ENCODE measurements at places on chromosomes 7 and 10. TPM values are rescaled to one million over a fixed set of nuclear protein-coding genes. Genes with fewer than 3 reads are reported as not detected.

- peak; percentile 88 for DNase-seq
Observed at GRCh38 chr10:76150139-76150875, 718.9 kb downstream of the LRMDA start.

Gene PSMG3
- total RNA-seq: 30.3 TPM

Gene SPDYE2B
- not detected for total RNA-seq

GRCh38 chr7:29596593-29597178 lies 33.1 kb downstream of the PRR15 start:
- peak; percentile 46 for DNase-seq

- DNase-seq: no peak
Observed at GRCh38 chr10:63697956-63698786, 177.0 kb downstream of the REEP3 start.

Gene AGAP9
- total RNA-seq: 6.5 TPM

Gene TSC22D4
- total RNA-seq: 52.9 TPM

GRCh38 chr7:133398506-133398905 lies 145.6 kb downstream of the EXOC4 start:
- no peak for DNase-seq

DNA sequence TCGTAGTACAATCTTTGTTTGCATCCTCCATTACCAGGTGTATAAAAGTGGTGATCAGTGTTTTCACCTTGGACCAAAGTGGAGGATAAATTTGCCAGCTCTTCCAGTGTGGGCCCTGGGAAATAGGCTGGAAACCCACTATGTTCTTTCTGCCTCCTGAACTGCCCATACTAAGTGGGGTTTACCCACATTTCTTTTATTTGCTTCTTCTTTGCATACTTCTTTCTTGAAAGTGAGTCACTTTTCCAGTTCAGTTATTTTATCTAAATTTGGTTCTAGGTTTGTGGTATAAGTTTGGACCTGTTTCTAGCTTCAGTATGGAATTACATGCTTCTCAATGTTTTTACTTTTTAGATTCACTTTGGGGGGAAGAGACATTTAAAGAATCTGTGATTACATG lies 126.2 kb upstream of the ACBD5 start:
- DNase-seq: no peak

DNA sequence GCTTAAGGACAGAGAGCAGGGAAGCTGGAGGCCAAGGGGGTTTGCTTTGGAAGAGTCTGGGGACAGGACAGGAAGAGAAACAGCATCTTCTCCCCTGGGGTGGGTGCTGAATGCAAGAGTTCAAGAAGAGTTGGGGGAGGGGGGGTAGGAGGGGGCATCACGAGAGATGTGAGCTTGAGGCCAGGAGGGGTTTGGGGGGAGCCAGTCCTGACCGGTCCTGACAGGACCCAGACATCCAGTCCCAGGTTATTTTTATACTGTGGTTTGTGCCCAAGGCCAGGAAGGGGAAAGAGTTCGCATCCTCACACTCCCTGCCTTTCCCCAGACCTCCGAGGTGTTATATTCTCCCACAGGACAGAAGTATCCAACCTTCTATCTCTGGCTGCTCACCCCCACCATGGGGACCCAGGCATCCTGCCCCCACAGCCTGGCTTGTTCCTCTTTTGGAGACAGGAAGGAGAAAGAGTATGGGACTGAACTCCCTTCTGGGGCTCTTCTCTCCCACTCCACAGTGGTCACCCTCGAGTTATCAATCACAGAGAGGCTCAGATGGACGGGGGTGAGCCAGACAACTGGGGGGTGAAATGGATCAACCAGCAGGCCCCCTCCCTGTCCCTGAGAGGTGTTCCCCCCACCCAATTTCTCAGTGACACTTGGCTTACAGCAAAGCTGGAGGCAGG lies 2.8 kb downstream of the TSC22D4 start:
- DNase-seq: no peak

DNA sequence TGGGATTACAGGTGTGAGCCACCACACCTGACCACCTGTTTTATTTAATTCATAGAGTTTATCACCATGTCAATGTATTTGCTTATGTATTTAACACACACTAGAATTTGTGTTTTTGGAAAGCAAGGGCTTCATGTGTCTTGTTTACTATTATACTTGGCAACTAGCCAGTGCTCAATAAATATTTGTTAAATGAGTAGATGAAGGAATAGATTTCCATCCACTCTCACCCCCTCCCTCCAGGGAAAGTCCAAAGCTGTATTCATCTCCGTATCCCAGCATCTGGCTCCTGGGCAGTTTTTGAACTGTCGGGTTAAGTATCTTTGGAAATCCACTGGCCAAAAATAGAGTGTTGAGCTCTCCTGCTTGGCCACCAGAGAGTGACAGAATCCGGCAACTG lies 4.6 kb upstream of the RADIL start:
- no peak for DNase-seq

Gene LIPK
- not detected for total RNA-seq

Gene GPR37
- 9.8 TPM for total RNA-seq

Gene HECW1
- 3.3 TPM for total RNA-seq

DNA sequence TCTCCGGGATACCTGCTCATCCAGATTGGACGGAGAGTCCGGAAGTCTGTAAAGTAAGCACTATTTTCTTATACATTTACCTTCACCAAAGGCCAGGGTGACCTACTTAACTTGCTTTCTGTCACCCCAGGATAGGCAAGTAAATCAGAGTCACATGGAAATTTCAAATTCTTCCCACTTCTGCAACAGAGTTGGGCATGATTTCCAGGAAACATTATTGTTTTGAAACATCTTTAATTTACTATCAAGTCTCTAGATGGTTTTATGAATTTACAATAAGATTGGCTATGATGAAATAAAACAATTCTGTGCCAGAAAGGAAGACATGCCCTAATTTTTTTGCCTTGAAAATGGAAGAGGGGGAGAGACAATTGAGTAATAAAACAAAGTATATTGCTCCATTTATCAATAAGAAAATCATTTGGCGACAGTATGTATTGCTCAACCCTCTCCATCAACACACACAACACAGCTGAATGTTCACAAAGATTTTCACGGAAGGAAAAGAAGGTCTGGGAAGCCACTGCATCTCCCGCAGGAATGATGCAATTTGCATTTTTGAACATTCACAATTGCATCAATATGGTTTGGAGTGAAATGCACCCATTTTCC lies 702.8 kb downstream of the PARD3 start:
- DNase-seq: no peak

Gene TLX1
- not detected for total RNA-seq

- DNase-seq: peak; percentile 93
Observed at GRCh38 chr7:36037121-36037662, 115.9 kb upstream of the EEPD1 start.

Gene HSPA12A
- total RNA-seq: 11.1 TPM

DNA sequence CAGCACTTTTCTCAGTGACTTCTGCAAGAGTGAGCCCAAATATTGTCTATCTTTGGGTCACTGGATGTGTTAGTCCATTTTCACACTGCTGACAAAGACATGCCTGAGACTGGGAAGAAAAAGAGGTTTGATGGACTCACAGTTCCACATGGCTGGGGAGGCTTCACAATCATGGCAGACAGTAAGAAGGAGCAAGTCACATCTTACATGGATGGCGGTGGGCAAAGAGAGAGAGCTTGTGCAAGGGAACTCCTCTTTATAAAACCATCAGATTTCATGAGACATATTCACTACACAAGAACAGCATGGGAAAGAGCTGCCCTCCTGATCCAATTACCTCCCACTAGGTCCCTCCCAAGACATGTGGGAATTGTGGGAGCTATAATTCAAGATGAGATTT lies 6.1 kb upstream of the HSPA12A start:
- no peak for DNase-seq

DNA sequence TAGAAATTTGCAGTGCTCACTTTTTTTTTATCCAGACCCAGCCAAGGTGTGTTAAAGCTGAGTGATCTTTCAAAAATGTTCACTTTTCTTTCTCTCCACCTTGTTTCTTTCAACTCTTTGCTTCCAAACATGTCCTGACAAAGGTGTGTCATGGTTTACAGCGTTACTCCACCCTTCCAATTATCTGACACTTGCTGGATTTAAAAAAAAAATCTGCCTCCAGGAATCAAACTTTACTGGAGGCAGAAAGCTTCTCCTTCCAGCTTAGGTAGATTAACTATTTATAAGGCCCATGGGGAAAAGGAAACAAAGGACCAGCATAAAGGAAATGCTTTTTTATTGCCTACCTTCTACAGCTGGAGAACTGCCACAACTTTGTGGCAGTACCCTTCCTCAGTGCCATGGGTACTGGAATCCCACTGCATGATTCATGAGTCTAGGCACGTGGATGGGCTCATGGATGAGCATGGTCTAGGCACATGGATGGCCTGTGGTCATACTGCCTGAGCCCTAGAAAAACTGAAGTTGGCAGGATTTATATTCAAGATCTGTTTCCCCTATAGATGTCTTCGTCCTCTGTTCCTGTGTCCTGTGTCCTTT lies at the start of gene COL17A1:
COL17A1 (minus strand) TSS at position 80 of the 600 bp plus-strand sequence. CDS start 5,207 bp downstream, outside the sequence.
- no peak for DNase-seq

DNA sequence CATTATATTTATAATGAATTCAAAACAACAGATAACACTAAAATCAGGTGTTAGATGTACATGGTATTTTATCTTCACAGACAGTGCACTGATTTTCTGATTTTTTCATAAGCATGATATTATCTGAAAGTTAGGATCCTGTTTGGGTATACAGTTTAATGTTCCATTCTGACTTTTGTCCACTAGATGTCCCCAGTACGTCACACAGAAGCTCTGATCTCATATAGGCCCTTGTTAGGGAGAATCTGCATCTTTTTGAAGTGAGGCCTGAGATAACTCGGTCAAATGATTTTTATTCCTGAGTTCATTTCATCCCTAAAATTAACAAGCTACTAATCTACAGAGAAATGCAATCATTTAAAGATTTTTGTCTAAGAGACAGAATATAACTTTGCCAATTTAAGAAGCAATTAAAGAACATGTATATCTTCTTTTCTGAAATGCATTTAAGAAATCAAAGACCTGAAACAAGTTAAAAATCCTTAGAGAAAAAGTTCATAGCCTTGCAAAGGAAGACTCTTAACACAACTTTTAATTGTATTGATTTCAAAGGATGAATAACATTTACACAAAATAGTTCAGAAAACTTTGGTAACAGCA lies 72.0 kb upstream of the TES start:
- peak; percentile 56 for DNase-seq

DNA sequence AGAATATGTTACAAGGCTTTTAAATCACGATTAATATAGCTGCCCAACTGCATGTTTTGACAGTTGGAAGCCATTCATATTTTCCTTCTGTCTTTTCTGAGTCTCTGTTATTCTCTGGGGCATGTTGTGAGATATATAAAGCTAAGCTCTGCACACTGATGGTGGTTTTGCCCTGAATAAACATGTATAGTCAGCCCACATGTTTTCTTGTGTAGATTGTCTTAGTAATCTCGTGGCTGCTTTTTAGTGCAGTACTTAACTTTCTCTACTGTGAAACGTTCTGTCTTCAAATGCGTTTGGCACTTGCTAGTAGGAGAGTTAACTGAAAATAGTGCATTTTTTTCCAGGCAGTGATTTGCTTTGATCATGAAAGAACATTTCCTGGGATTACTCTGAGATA lies 268.5 kb downstream of the DNAJB9 start:
- peak; percentile 3 for DNase-seq
